ENCODE measurements at places on chromosomes 1 and 21.

DNA sequence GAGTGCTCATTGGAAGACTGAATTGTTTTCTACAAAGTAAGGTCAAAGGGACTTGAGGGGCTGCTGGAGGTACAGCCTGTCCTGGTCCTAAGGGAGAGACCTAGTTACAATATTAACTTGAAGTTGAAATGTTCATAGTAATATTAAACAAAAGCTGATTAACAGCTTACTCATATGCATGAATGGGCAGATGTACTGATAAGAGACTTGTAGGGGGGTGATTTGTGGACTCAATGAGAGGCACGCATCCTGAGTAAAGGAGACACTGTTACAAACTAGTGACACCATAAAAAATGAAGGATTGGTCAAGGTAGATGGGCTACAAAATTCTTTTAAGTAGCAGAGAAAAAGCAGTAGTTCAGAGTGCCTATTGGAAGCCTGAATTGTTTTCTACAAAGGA lies 2.7 kb downstream of the HSD11B1 start:
- DNase-seq: no peak

DNA sequence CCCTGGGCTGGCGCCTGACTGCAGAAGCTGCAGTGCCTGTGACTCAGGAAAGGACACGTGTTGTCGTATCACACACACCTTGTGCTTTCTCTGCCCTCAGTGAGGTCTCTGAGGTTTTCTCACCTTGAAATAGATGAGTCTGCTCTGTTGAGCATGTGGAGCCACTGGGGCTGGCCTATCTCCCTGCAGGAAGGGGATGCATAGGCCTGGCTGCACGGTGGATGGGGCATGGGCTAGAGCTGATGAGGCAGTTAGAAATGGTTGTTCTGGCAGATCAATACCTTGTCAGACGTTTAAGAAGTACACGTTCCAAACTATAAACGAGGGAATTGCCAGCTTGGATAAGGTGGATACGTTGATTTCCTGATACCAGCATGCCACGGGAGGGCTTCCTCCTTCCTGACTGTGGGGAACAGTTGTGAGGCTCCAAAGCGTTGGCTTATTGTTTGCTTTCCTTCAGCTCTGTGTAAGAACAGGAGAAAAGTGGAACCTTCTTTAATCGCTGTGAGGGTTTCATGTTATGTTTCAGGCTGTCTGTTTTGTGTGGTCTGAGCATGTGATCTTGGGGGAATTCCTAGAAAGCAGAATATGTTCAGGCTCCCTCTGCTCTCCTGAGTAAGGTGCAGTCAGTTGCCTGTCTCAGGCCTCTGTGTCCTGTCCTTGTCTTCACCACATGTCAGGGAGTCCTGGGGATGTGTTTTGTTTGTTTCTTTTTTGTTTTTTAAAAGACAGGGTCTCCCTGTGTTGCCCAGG lies 44.8 kb downstream of the PCNT start:
- DNase-seq: peak; percentile 38

DNA sequence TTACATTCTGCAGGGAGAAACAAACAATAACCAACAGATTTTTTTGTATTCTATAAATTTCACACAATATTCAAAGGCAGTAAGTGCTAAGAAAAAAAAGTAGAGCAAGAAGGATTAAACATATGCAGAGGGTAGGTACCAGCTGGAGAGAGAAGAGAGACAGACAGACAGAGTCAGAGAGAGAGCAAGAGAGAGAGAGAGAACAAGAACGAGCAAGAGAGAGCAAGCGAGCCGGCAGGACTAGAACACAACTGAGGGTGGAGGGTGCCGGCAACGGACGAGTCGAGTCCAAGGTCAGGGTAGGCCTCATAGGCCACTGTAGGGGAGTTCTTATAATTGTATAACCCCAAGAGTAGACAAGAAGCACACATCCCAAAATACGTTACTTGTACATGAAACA lies 97.1 kb downstream of the RERE start:
- DNase-seq: no peak

- peak; percentile 58 for DNase-seq
Observed at GRCh38 chr21:38244885-38245869, 11.6 kb upstream of the KCNJ15 start.

DNA sequence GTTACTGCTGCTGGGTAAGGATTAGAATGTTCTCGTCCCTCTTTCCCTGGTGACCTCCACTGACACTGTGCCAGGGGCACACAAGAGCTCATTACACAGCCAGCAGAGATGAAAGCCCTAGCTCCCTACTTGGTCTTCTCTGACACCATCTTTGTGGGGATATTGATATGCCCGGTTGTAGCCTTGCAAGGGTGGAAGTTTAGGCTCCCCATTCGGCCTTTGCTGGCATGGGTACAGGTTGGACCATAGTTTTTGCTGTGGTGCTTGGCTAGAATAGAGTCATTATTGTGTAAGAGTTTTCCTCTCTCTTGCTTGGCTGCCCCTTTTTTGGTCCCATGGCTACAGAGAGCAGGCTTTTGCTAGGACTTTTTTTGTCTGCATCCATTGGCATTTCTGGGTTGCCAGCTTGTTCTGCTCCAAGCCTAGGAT lies 12.3 kb downstream of the RAB4A start:
- DNase-seq: no peak

- DNase-seq: no peak
Observed at GRCh38 chr21:44290327-44291077, 4.8 kb downstream of the AIRE start.

- no peak for DNase-seq
Observed at GRCh38 chr1:207903053-207903452, 7.9 kb downstream of the CD34 start.

- no peak for DNase-seq
Observed at GRCh38 chr1:165551469-165551868, 7.7 kb downstream of the LRRC52 start.

- DNase-seq: peak; percentile 70
Observed at GRCh38 chr1:58782178-58783089, 1.4 kb downstream of the JUN start.

DNA sequence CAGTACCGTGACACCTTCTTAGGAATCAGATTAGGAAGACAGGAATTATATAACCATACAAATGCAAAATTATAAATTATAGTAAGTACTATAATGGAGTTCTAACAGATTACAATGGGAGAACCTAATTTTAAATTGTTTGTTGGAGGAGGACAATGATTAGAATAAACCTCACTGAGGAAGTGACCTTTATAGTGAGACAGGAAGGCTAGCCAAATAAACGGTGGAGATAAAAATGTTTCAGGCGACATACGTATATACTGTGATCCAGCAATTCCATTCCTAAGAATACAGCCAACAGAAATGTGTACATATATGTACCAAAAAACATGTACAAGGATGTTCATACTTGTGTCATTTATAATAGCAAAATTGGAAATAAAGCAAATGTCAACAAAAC lies 15.2 kb downstream of the SYNJ1 start:
- DNase-seq: no peak

Data from CD4-positive, alpha-beta memory T cell (primary cell).